Activated CD8-positive, alpha-beta T cell treated with anti-CD3 and anti-CD28 coated beads, Interleukin-2, amount 10 ng/mL, durations not matched to agents 7 days and 5 days (primary cell): ENCODE measurements at places on chromosomes 7 and 10.

GRCh38 chr10:99435986-99436638, 5.7 kb upstream of the GOT1 start:
- no peak for DNase-seq

GRCh38 chr10:104299031-104299904, 30.3 kb downstream of the GSTO2 start:
- DNase-seq, result no peak

- no peak for DNase-seq
Observed at GRCh38 chr7:98629001-98629431, 11.9 kb downstream of the NPTX2 start.

- no peak for DNase-seq
Observed at GRCh38 chr7:48088559-48089045, 463 bp upstream of the UPP1 start.

DNA sequence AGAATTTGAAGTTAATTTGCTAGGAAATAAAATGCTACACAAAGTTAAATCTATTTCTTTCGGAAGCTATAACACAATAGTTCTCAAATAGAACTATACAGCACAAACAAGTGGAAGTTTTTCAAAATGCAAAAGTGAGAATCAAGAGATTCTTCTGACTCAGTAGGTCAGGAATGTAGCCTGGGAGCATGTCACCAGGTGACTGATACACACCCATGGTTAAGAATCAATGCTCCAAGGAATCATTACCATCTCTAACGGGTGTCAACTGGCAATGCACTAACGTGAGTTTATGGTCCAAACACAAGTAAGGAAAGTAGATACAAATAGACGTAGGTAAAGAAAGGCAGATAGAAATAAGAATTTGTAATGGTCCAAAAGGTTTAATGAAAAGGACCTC, 170.5 kb downstream of the SRPK2 start:
- DNase-seq, result no peak

- no peak for DNase-seq
Observed at GRCh38 chr10:11245510-11245909, 227.8 kb downstream of the CELF2 start.

DNA sequence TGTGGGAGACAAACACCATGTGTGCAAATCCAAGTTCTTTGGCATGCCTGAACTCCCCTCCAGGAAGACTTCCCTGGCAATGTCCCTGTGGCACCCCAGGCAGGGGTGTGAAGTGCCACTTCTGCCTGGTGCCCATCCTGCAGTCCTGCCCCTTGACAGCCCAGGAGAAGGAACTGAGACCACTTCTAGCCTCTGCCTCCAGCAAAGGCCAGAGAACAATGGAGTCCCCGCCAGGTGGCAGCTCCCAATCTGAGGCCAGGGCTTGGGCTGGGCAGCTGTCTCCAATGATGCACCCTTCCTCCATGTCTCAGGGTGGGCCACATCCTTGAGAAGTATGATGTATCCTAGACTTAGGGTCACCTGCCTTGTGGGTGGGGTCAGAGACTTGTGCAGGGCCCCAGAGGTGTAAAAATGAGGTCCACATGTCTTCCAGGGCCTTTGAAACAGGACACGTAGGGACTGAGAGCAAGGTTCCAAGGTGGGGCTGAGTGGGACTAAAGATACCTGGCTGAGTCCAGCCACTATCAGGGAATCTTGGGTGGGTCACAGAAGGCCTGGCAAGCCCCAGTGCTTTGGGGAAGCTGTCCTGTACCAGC, 5.5 kb downstream of the FXYD4 start:
- DNase-seq, result no peak

DNA sequence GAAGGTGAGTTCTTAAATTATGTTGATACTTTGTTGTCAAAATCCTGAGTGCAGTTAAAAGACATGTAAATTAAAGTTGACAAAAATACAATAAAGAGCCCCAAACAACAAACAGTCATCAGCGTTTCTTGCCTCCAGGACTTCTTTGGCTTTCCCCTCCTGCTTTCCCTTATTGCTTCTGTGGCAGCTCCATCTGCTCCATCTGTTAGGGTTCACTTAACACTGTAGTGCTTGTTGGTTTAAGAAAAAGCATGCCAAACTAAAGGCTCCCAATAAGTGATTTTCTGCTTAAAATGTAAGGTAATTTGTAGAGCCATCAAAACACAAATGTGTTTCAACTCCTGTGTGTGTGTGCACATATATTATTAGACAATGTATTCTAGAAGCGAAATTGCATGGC, 254.3 kb upstream of the GNAI1 start:
- DNase-seq, result no peak

- DNase-seq, result no peak
Observed at GRCh38 chr10:91930939-91931338, 7.4 kb downstream of the BTAF1 start.

DNA sequence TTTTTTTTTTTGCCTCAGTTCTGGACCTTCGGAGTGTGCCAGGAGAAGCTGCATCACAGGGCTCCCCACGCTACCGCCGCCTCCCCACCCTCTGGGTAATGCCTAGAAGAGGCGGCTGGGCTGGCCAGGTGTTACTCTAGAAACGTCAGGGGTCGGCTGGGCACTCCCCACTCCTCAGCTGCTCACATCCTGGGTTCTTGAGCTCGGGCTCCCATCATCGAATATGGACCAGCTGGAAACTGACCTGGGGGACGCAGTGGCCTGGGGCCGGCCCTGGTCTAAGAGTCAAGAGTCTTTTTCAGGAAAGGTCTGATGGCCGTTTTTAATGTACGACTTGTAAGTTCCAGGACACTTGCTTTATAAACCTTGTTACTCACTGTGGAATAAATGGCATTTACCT, 326.5 kb downstream of the WDR37 start:
- no peak for DNase-seq

DNA sequence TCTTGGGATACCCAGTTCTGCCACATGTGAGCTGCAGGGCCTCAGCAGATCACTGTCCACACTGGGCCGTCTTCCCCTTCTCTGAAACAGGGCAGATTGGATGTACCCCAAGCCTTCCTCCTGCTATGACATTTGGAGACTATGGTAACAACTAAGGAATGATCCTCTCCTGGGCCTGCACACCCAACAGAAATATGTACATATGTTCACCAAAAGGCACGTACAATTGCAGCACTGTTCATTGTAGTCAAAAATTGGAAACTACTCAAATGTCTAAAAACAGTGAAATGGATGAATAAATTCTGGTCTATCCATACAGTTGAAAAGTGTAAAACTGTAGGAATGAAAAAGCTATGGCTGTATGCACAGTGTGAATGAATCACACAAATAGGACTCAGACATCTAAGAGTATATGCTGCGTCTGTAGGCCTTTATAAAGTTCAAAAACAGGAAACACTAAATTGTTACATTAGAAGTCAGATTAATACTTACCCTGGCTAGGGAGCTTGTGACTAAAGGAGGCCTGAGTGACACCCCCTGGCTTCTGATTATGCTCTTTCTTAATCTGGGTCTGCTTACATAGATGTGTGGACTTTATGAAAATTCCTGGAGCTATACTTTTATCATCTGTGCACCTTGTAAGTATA, 16.1 kb upstream of the XPNPEP1 start:
- no peak for DNase-seq

DNA sequence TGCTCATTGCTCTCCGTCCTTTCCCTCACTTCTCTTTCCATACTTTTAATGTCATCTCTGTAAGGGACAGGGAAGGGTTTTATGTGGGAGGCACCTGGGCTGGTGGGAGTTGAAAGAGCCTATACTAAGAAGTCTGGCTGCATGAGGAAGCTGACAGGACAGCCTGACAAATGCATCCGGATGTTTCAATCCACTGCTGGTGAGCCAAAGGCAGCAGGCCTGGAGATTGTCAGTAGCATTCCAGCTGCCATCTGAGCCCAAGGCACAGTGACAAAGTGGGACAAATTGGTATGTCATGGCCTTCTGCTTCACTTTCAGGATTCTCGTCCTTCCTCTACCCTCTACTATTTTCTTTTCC, 218.4 kb downstream of the STK31 start:
- DNase-seq, result no peak

- no peak for DNase-seq
Observed at GRCh38 chr7:100509231-100509630, 25.5 kb downstream of the NYAP1 start.

GRCh38 chr10:27153845-27154193, 365 bp downstream of the YME1L1 start:
- DNase-seq, result no peak

GRCh38 chr7:57328457-57328856, 121.5 kb upstream of the ZNF716 start:
- DNase-seq, result no peak
